ENCODE measurements at places on chromosomes 6 and 20.

DNA sequence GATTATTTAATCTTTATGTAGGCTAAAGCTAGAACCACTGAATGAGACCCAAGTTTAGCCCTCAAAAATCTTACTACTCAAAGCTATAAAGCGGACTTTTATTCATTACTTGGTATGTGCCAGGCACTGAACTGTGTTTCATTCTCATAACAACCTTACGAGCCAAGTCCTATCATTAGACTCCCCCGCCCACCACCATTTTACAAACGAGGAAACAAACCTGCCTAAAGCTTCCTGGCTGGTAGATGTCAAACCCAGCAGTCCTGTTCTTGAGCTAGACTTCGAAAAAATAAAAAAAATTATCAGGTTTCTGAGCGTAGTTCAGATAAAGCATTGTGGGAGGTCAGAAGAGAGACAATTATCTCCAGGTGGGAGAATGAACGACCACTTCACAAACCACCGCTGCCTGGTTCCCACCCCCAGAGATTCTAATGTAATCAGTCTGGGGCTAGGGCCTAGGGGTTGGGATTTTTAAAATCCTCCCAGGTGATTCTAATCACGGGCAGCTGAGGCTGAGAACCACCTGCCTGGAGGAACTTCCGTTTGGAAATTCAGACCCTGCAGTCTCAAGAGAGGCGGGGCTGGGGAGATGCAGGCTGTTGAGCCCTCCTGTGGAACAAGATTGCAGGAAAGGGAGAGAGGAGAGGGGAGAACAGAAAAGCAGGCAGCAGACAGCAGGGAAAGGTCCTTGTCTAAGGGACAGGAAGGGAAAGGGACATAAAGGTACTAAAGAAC, 8.6 kb downstream of the ADTRP start:
- DNase-seq, result peak; percentile 56

- no peak for DNase-seq
Measured at GRCh38 chr6:47375426-47375825, 65.7 kb upstream of the TNFRSF21 start.

DNA sequence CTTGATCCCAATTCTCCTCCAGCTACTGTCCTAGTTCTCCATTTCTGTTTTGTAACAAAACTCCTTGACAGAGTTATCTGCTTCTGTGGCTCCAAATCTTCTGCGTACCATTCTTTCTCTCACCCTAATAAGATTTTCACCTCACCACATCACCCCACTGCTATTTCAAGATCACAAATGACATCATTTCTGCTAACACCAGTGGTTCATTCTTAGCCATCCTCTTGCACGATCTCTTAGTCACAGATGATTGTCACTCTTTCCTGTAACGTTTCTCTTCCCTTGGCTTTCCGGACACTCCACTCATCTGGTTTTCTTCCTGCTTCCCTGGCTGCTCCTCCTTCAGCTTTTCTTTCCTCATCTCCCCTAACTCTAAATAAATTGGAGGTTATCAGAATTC, 56.8 kb upstream of the FABP7 start:
- DNase-seq, result no peak

- no peak for DNase-seq
Measured at GRCh38 chr20:24842918-24843715, 106.0 kb upstream of the CST7 start.

GRCh38 chr6:170006071-170006899, 254.9 kb downstream of the ERMARD start:
- no peak for DNase-seq

GRCh38 chr6:141354191-141354955, 778.4 kb upstream of the GJE1 start:
- DNase-seq, result peak; percentile 17

DNA sequence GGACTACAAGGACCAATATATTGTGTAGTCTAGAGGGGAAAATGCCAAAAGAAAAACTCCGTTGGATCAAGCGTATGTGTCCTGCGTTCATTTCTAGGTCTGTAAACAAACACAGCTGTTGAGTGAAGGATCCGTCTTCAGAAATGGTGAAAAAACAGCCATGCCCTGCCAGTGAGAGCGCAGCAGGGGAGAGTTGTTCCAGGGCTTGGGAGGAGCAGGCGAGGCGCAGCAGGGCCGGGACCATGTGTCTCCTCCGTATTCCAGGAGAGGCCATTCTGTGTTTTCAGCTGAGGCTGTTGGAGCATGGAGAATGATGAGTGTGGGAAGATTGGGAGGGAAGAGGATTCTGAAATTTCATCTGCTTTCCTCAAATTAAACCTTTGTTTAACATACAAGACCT, 38.0 kb downstream of the BMP6 start:
- DNase-seq, result no peak

DNA sequence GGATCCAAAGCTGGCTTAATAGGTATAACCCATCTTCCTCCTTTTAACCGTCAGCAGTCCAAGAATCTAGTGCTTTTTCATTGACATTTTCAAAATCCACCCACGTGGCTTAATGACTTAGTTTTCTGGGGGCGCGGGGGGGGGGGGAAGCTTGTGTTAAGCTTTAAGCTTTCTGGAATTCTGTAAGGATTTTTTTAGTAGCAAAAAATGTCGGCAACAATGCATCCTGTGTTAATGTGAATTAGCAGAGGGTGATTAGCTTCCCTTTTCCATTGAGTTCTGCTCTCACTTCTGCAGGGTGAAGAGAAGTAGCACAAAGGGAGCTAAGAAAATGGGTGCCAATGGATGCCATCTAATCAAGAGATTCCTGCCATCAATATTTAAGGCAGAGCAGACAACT, 348.2 kb downstream of the SAMD5 start:
- DNase-seq, result no peak

- DNase-seq, result no peak
Measured at GRCh38 chr20:8152183-8152582, 20.1 kb downstream of the PLCB1 start.

- no peak for DNase-seq
Measured at GRCh38 chr20:37364013-37364926, 18.3 kb downstream of the SRC start.

- DNase-seq, result peak; percentile 91
Measured at GRCh38 chr6:151675746-151676459, 131.6 kb upstream of the ESR1 start.

GRCh38 chr6:15431762-15432483, 186.1 kb downstream of the JARID2 start:
- DNase-seq, result no peak

GRCh38 chr20:17014217-17014616, 212.6 kb upstream of the PCSK2 start:
- DNase-seq, result no peak

DNA sequence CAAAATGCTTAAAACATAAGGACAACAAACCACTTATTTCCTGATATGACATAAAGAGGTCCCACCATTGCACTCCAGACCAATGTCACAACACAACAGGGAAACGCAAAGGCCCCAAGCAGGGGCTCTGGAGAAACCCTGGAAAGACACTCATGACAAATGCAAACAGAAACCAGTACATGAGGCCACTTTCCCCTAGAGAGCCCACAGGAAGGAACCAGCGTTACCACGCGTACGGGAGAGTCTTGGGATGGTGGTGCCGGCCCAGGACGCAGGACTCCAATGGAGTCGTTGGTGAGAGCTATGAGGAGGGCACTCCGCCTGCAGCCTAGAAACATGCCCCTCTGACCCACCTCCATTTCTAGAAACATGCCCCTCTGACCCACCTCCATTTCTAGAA, 20.2 kb downstream of the GMEB2 start:
- no peak for DNase-seq

- no peak for DNase-seq
Measured at GRCh38 chr6:126054258-126054702, 67.9 kb downstream of the TRMT11 start.

DNA sequence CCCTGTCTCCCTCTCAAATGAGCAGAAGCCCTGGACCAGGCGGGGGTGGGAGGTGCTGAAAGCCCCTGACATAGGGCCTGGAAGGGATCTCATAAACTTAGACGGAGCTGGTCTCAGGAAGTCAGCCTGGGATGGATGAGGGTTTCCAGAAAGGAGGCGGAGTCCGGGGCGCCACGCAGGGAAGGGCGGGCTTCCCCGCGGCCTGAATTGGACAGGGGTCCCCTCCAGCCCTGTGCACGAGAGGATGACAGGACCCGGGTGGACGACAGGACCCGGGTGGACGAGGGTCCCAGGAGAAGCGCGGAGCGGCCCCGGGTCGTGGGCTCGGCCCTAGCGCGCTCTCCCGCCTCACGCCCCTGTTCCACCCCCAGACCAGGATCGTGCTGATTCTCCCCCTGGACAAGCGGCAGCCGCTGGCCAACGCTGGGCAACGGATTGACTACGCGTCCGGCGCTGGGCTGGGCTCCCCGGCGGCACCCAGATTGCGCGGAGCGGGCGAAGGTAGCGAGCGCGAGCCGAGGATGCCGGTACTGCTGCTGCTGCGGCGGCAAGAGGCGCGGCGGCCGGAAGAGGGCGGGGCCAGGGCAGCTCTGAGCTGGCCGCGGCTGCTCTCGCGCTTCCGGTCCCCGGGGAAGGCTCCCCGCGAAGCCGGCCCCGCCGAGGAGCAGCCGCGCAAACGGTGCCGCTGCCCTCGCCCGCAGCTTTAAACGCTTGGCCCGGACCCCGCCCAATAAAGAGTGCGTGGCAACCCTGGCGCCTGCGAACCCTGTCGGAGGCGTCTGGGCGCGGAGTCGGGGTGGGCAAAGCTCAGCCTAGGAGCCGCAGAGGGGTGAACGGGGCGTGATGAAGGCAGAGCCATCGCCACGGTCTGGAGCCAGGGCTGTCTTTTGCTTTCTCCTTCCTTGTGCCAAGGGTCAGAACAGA, 1.3 kb downstream of the C20orf144 start:
- DNase-seq, result peak; percentile 91

DNA sequence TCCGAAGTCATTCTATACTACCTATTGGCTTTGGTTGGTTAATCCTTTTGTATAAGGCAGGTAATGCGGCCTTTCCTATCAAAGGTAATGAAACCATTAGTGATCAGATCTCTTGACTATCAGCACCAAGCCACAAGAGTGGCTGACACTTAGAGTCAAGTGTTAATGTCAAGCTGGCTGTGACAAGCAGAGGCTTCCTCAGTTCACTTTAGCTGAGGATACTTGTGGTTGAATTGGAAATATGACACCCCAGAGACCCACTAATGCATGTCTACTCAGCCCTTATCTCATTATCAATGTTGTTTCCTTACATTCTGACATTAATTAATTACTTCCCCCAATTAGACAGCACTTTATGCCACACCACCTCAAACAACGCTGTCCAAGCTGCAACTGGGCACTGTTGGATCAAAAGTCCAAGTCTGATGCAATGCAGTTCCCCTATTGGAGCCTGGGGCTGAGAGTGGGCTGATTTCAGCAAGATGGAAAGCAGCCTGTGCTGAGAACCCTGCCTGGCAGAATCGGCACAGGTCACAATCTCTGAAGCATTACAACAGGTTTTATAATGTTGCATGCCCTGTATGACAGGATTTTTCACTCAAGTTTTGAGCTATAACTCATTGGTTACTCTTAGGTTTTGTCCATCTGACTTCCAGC, 273.5 kb downstream of the COL12A1 start:
- no peak for DNase-seq

DNA sequence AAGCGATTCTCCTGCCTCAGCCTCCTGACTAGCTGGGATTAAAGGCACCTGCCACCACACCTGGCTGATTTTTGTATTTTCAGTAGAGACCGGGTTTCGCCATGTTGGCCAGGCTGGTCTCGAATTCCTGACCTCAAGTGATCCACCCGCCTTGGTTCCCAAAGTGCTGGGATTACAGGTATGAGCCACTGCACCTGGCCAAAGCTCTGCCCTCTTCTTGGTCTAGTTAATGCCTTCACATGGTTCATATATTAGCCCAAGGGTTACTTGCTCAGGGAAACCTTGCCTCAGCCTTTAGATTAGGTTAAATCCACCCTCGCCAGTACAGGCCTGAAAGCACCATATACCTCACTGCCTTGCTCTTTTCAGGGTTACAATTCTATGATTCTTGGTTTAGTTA, 26.1 kb downstream of the TSHZ2 start:
- no peak for DNase-seq

DNA sequence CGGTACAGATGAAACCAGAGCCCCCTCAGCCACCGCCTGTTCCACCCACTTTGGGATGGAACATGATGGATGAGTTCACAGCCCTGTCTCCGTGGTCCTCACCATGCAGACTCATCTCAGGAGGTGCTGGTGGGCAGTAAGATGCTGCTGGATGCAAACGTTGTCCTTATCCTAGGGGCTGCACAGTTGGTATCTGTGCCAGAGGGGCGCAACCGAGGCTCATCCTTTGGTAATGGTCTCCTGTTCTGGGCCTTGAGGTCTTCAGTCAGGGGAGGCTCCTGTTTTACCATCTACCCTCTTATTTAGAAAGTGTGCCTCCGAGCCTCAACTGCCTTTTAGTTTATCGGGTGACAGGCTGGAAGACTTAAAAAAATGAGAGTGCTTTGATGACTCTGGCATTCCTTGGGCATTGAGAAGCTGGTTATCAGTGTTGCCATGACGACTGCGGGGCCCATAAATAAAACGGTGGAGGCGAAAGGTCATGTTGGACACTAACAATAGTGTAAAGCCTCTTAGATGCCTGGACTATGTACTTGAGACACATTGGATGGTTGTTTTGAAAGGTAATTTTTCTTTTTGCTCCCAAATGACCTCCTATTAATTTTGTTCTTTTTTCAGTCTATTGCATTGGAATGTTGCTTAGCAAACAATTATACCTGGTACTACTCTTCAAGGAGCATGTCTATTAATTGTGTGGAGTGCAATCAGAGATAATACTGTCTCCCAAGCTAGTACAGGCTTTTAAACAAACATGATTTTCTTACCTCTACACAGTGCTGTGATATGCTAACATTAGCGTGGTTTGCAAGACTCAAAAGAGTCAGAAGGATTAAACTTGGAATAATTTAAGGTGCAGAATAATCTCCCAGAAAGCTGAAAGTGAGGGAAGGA, 74.2 kb upstream of the DSP start:
- no peak for DNase-seq

DNA sequence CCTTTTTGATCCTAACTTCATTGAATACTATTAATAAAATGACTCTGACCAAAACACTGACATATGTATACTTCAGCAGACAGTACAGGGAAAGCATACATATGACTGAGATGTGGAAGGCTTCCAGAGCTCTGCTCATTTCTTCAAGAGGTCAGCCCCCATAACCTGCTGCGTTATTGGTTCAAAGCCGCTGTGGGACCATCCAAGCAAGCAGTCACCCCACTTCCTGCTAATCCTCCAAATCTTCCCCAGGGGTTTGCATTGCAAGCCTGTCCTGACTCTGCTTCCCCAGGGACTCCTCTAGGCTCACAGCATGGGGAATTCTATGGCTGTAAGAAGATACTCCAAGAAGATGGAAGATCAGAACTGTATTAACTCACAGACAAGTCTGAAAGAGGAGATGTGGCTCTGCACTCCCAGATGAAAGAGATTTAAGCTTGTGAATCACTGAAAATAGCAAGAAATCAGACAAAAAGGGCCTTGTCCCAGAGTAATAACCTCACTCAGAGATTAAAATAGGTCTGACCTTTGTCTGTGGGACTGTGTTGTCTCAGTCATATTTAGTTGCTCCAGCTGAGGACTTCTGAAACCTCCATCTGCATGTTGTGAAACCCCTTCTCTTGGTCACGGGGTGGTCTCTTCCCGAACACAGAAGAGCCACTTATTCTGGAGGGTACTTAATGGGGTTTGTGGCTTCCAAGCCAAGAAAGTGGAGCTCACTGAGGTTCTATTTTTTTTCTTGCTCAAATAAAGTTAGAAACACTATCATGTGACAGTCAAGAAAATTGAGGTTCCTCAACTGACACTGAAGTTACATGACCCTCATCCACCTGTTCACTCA, 101.5 kb upstream of the MARCKS start:
- DNase-seq, result no peak

GRCh38 chr6:29200767-29201662, 30.3 kb downstream of the OR2J2 start:
- no peak for DNase-seq

All from iPS-NIHi11 (cell line).